NCI-H774 (cell line): ENCODE measurements at places on chromosomes 4 and X.

GRCh38 chr4:2689825-2690700 is 66.1 kb downstream of the TNIP2 start:
- DNase-seq, result no peak

DNA sequence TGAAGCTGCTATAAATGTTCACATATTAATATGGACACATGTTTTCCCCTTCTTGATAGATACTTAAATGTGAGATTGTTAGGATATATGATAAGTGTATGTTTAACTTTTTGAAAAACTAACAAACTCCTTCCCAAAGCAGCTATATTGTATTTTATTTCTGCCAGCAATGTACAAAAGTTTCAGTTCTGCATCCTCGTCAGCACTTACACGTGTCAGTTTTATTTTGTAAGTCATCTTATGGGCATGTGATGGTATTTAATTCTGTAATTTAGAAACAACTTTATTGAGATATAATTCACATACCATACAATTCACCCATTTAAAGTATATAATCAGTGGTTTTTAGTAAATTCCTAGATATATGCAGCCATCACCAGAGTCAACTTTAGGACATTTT is 31.6 kb downstream of the RAPGEF2 start:
- DNase-seq, result no peak

DNA sequence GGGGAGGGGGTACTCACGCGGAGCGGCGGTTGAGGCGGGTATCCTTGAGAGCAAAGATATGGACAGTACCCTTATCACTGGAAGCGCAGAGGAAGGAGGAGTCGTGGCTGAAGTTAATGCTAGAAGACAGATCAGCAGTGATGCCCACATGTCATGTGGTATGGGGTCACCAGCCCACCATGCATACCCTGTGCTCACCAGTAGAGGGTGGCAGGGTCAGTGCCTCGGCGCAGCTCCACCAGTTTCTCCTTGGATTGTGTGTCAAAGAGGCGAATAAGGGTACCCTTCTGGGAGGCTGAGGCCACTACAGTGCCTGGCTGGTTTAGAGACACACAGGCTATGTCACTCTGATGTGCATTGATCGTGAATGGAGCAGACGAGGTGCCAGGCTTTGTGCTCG is 1.5 kb upstream of the PRAF2 start:
- DNase-seq, result no peak

- no peak for DNase-seq
Measured at GRCh38 chrX:17923546-17923945, 62.4 kb upstream of the RAI2 start.

GRCh38 chr4:56630876-56631666 is 50.0 kb downstream of the HOPX start:
- no peak for DNase-seq

- DNase-seq, result no peak
Measured at GRCh38 chr4:8247047-8247930, 22.3 kb upstream of the HTRA3 start.

GRCh38 chrX:2928583-2929434 is at the start of gene ARSD:
TSS of gene ARSD (minus strand) at chrX:2929339. CDS start at chrX:2929275, 64 bp downstream.
- DNase-seq, result no peak

GRCh38 chr4:189494407-189494806 is 446.3 kb upstream of the FRG1 start:
- no peak for DNase-seq

- no peak for DNase-seq
Measured at GRCh38 chr4:98662626-98663225, 4.3 kb upstream of the TSPAN5 start.
